NCI-H1436 (cell line): ENCODE measurements at places on chromosomes 3 and 15.

- no peak for DNase-seq
These were observed 22.7 kb downstream of the APH1B start for GRCh38 chr15:63299943-63300575.

- peak; percentile 55 for DNase-seq
These were observed 39.2 kb downstream of the MYO5C start for GRCh38 chr15:52256366-52256765.

GRCh38 chr3:54632326-54632665, 295.6 kb downstream of the LRTM1 start:
- no peak for DNase-seq

GRCh38 chr3:141653847-141654246, 84.3 kb upstream of the RNF7 start:
- no peak for DNase-seq

GRCh38 chr15:39132954-39133600, 447.8 kb upstream of the THBS1 start:
- DNase-seq = no peak

GRCh38 chr15:40250304-40250656, 11.4 kb downstream of the PAK6 start:
- no peak for DNase-seq

GRCh38 chr3:104816008-104816407, 550.7 kb upstream of the ALCAM start:
- DNase-seq = no peak

GRCh38 chr3:191528589-191528988, 67.6 kb downstream of the PYDC2 start:
- DNase-seq = no peak

- DNase-seq = no peak
These were observed 72.2 kb upstream of the LRRC3B start for GRCh38 chr3:26550413-26550812.

GRCh38 chr3:175988401-175988800, 1129.3 kb downstream of the NAALADL2 start:
- DNase-seq = no peak

- DNase-seq = peak; percentile 64
These were observed 245.1 kb upstream of the NAALADL2 start for GRCh38 chr3:174614036-174614435.

- no peak for DNase-seq
These were observed 1.4 kb upstream of the TNFSF10 start for GRCh38 chr3:172524611-172525010.

DNA sequence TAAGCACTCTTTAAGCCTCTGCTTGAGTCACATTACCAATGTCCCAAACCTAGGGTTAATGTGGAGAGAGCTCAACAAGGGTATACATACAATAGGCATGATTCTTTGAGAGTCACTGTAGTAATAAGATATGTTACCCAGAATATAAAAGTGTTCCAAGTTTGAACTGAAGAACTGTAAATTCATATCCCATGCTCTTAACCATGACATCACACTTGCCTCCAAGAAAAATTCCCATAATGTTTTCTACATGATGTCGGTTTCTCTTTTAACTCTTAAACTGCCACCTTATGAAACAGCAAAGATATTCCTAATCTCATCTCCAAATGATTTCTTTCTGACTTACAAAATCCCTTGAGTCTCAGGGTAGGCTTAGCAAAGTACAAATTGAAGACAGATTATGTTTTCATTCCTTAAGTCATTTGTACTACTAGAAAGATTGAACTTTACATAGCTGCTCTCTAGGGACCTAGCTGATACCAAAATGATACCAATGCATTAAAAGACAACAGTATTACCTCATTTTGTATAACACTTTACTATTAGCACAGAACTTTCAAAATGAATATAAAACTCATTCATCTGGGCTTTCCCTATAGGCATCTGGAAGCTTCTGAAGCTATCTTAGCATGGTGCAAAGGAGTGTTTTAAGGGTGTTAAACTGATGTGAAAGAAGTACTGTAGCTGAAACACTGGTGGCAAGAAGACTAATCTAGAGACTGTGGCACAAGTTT, 127.1 kb downstream of the KCNMB2 start:
- DNase-seq = no peak

DNA sequence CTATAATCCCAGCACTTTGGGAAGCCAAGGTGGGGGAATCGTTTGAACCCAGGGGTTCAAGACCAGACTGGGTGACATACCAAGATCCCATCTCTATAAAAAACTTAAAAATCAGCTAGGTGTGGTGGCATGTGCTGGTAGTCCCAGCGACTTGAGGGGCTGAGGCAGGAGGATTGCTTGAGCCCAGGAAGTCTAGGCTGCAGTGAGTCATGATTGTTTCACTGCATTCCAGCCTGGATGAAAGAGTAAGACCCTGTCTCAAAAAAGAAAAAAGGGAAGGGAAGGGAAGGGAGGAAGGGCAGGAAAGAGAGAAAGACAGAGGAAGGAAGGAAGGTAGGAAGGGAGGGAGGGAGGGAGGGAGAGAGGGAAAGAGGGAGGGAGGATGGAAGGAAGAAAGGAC, 133.7 kb upstream of the LRRN1 start:
- DNase-seq = no peak

GRCh38 chr15:33710748-33711147, 257.5 kb upstream of the CHRM5 start:
- no peak for DNase-seq

- DNase-seq = no peak
These were observed 36.8 kb upstream of the FNDC3B start for GRCh38 chr3:172002512-172003078.

- no peak for DNase-seq
These were observed 18.8 kb upstream of the DGKG start for GRCh38 chr3:186380622-186381380.

- DNase-seq = no peak
These were observed 151.6 kb downstream of the RSRC1 start for GRCh38 chr3:158261371-158261991.

DNA sequence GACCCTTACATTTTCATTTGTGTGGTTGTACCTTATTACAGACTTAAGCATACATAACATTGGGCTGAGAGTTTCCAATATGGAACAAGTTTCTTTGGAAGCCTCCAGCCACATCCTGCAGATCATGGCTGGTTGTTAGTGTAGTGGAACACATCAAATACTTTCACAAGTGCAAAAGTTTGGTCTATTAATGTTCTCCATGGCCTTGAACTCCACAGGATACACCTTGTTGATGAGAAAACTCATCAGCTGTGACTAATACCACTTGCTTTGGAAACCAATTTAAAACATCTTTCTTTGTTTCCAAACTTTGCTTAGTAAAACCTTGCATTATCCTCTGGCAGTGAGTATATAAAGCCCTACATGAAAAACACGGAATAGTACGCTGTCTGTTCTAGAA, 46.1 kb downstream of the MYZAP start:
- no peak for DNase-seq

DNA sequence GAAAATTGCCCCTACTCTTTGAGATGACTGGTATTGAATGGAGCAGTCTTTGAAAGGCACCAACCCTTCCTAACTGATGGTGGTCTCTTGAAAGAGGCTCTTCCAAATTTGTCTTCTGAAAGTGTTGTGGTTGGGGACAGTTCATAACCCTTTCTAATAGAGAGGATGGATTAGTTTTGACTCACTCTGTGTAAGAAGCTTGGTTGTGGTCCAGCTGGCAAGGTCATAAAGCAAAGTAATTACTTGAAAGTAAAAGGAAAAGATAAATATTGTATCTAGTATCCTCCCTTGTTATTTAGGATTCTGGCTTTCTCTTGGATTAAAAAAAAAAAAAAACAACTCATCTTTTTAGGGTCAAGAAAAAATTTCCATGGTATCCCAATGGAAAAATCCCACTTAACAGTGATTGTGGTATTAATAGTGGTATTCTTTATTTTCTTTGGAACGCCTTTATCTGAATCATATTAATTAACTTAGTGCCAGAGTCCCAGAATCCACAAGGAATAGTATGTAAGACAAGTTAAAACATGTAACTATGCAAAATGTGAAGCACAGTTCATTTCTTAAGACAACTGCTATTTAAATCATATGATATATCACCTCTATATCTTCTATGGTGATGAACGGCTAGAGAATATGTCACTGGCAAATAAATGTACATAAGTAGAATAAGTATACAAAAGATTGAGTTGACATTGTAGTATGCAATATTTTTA, 469.3 kb upstream of the CDIN1 start:
- no peak for DNase-seq

- no peak for DNase-seq
These were observed 12.1 kb upstream of the UTS2B start for GRCh38 chr3:191342411-191342810.

- DNase-seq = no peak
These were observed 206.1 kb upstream of the DPH6 start for GRCh38 chr15:35752134-35752466.

- DNase-seq = no peak
These were observed 153.8 kb downstream of the SHQ1 start for GRCh38 chr3:72694398-72694797.

- no peak for DNase-seq
These were observed 286.0 kb upstream of the TGFBR2 start for GRCh38 chr3:30320392-30320791.

DNA sequence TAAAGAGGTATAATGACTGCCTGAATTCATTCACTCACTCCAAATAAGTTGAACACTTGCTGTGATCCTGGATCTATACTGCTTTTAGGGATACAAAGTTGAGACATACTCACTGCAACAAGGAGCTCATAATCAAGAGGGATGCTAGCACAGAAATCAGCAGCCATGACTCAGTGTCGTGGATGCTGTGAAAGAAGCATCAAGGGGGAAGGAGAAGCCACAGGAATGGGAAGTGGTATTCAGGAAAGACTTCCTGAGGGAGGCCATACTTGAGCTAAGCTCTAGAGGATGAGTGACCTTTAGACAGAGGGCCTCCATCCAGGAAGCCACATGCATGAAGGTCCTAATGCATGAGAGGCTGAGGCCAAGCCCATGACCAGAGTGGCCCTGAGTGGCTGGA, 245.7 kb upstream of the RORA start:
- no peak for DNase-seq

DNA sequence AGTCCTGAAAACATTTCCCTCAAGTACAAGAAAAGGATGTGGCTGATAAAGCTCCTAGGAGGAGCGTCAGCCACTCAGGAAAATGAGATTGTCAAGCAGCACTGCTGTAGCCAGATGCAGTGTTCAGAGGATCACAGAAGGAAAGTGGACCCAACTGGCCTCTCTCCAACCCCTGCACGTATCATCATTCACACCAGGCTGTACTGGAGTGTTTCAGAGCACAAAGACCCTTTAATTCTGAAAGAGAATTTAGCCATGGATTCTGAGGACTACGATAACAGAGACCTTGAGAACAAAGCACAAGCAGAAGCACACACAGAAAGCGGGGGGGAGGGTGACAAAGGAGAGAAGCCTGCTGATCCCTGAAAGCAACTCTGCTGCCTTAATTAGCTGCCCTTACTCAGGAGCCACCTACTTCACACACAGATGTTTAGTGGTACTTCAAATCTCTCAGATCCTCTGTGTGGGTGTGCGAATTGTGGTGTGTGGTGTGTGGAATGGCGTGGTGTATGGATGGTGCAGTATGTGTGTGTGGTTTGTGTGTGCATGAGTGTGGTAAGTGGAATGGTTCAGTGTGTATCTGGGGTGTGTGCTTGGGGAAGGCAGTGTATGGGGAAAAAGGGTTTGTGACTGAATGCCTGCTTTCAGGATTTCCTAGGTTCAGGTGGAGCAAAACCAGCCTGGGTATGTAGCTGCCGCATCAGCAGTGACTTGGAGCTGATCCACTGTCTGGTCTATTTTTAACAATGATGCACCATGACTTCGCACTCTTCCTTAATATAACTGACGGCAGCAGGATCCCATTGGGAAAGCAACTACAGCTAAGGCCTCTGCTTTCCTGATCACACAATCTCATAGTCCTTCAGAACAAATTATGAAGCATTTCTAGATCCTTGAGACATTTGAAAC, 192.5 kb downstream of the RSL24D1 start:
- no peak for DNase-seq

DNA sequence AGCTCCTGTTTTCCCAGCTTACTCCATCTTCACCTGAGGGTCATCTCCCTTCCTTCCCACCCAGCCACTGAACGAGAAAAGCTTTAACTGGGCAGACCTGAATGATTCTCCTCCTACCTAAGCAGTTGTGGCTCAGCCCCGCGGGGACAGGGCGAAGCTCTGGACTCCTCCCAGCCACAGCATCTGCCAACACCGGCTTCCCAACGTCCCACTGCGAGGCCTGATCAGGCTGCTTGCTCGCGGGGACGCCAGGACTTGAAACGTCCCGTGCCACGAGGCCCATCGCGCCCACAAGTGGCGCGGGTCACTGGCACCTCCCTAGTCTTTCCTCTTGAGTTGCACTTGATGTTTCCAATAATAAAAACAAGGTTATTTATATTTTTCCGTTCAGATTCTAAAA, at the start of gene SPATA16:
TSS of gene SPATA16 (minus strand) at position 250 of the 400 bp plus-strand sequence. CDS start 23,504 bp downstream, outside the sequence.
- no peak for DNase-seq

- no peak for DNase-seq
These were observed 39.2 kb upstream of the VPS8 start for GRCh38 chr3:184772667-184773272.

DNA sequence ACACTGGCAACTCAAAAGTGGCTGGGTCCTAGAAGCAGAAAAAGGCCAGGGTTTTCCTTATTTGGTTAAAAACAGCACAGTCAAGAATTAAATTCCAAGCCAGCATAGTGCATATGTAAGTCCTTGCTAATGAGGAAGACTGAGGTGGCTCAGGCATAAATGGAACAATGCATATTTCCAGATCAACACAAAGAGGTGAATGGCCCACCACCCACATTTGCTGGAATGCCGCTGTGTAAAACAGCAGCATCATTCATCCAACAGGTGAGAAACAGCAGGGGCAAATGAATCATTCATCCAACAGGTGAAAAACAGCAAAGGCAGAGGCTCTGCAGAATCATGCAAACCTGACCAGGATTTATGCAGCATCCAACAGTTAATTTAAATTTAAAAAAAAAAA, 32.9 kb downstream of the GPR176 start:
- no peak for DNase-seq

GRCh38 chr3:171116824-171117395, 90.4 kb upstream of the SLC2A2 start:
- DNase-seq = no peak

GRCh38 chr3:129936757-129937156, 37.8 kb upstream of the TRH start:
- DNase-seq = peak; percentile 59
